ENCODE measurements at places on chromosomes 11 and 22.
A peak's percentile ranks its signal among the peaks of the same experiment; 100 is the strongest.

GRCh38 chr11:19714387-19715363, 2.0 kb downstream of the NAV2 start:
- DNase-seq, result peak; percentile 5

- no peak for DNase-seq
These were observed 90.8 kb downstream of the LUZP2 start for GRCh38 chr11:24587635-24588034.

GRCh38 chr11:19598456-19598855, 114.2 kb upstream of the NAV2 start:
- DNase-seq, result no peak

DNA sequence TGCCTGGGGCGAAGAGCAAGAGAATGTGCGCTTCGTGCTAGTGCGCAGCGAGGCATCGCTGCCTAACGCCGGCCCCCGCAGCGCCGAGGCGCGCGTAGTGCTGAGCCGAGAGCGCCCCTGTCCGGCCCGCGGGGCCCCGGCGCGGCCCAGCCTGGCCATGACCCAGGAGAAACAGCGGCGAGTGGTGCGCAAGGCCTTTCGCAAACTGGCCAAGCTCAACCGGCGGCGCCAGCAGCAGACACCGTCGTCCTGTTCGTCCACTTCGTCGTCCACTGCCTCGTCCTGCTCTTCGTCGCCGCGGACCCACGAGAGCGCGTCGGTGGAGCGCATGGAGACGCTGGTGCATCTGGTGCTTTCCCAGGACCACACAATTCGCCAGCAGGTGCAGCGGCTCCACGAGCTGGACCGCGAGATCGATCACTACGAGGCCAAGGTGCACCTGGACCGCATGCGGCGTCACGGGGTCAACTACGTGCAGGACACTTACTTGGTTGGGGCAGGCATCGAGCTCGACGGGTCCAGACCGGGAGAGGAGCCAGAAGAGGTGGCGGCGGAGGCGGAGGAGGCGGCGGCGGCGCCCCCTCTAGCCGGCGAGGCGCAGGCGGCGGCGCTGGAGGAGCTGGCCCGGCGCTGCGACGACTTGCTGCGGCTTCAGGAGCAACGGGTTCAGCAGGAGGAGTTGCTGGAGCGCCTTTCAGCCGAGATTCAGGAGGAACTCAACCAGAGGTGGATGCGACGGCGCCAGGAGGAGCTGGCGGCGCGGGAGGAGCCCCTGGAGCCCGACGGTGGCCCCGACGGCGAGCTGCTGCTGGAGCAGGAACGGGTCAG, 1.0 kb downstream of the RASSF10 start:
- DNase-seq, result no peak

DNA sequence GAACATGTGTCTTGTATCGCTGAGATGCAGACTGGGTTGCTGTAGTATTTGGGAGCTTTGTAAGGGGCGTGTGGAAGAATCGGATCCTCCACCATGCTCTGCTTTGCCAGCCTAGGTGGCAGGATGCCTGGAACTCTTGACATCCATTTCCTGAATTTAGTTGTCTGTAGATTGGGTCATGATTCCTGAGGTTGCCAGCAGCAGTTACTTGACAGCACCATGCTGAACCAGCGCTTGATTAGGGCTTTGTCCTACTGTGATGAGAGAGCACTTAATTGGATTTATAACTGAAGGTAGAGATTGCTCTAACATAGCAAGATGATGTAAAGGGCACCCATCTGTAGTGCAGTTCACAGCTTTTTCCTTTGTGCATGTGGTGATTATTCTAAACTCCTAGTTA, 75.6 kb upstream of the HORMAD2 start:
- DNase-seq, result no peak

- no peak for DNase-seq
These were observed 93.2 kb upstream of the BMAL1 start for GRCh38 chr11:13184295-13184794.

GRCh38 chr22:39765661-39766060, 127.9 kb downstream of the ENTHD1 start:
- no peak for DNase-seq

DNA sequence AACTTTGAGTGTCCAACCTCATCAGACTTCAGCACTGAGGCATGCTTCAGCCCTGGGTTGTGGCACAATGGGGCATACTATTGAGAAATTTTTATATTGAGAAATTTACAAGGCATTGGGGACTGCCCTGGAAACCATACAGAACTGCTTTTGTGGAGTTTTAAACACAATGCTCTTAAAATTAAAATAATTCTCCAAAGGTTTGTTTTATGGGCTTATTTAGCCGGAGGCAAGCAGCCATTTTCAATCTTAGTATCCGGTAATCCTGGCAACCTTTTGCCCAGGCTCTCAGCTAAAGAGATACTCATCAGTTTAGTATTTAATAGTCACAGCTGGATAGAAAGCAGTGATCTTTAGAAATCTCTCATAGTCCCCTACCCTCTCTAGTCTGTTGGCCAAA, 3.1 kb upstream of the EXPH5 start:
- DNase-seq, result no peak

DNA sequence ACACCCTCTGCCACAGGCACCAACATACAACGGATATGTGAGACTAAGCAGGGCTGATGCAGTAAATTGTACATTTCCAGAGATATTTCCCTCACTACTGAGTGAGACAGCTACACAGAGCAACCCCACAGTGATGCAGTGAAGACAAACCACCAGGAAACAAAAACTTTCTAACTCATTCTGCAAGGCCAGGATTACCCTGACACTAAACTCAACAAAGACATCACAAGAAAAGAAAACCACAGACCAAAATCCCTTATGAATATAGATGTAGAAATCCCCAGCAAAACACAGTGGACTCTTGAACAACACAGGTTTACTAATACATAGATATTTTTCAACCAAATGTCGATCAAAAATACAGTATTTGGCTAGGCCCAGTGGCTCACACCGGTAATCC, 1.5 kb upstream of the SLC7A4 start:
- no peak for DNase-seq

- no peak for DNase-seq
These were observed 818.6 kb downstream of the FAM181B start for GRCh38 chr11:81915045-81915444.

GRCh38 chr22:27501191-27501936, 300.2 kb downstream of the MN1 start:
- no peak for DNase-seq

GRCh38 chr22:37626144-37626543, 13.3 kb upstream of the SH3BP1 start:
- DNase-seq, result no peak

- no peak for DNase-seq
These were observed 7.5 kb upstream of the OR8G1 start for GRCh38 chr11:124233376-124233775.

DNA sequence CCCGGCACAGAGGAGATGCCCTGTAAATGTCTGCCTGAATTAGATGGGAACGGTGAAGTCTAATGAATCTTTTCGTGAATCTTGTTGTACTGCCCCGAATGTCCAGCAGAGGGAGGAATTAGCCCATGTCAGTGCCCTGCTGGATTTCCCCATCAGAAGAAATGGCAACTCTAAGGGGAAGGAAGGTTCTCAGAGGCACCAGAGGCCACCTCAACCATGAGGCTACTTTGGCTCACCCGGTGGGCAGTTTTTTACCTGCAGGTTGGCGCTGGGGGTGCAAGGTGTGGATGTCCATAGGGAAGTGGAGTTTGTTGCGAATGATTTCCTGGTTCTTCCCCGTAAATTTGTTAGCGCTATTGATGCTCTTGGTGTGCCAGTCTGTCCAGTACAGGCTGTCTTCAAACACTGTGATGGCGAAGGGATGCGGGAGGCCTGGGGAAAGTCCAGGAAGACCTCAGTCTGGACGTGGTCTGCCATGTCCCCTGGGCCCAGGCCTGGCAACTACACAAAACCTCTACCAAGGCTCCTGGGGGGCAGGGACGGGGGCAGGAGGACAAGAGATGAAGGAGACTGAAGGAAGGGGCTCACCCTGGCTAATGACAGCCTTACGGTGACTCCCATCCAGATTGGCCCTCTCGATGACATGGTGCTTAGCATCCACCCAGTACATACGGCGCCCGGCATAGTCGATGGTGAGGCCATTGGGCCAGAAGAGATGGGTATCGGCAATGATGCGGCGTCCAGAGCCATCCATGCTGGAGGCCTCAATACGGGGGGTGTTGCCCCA, 28.5 kb downstream of the LRP4 start:
- DNase-seq, result peak; percentile 67

- DNase-seq, result no peak
These were observed 41.3 kb downstream of the XKR3 start for GRCh38 chr22:16783930-16784354.

DNA sequence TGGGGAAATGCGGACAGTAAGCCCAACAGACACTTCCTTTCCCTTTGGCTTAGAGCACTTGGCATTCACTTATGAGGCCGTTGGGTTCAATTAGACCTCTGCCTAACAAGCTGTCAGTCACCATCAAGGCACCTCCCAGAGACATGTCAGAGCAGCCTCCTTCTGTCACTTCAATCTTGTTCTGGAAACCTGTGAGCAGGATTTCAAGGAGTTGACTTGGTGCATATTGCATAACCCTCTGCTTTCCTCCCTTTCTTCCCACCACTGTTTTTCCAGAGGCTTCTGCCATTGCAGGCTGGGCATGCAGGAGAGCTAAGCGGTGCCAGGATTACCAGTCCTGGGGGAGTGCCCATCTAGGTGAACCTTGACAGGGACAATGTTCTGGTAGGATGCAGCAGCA, 484.2 kb upstream of the LRRC4C start:
- DNase-seq, result no peak

- DNase-seq, result no peak
These were observed 119.8 kb upstream of the SORL1-AS1 start for GRCh38 chr11:121572571-121573059.

DNA sequence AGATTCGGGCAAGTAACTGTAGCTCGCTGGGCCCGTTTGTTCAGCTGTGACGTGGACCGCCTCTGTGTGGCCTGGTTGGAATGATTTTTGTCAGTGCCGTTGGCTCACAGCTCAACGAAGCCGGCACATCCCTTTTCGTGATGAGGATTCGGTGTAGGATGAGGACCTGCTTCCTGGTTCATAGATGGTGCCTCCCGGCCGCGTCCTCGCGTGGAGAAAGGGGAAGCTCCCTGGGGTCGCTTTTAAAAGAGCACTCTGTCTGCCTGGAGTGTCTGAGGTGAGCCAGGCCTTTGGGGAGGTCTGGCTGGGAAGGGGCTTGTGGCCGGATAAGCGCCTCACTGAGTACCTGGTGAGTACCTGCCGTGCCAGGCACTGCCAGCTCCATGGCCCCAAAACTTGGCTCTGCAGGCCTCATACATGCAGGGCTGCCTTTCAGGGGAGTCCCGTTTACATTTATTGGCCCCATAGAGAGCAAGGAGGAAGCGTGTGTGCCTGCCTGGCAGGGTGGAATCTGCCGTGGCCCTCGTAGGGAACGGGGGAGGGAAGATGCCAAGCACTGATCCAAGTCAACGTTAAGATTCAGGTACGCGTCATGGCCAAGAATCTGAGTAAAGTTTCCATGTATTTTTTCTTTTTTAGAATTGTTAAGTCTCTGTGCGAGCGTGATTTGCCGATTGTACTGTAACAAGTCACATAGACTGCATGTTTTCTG, 88.4 kb downstream of the ARHGAP8 start:
- no peak for DNase-seq

DNA sequence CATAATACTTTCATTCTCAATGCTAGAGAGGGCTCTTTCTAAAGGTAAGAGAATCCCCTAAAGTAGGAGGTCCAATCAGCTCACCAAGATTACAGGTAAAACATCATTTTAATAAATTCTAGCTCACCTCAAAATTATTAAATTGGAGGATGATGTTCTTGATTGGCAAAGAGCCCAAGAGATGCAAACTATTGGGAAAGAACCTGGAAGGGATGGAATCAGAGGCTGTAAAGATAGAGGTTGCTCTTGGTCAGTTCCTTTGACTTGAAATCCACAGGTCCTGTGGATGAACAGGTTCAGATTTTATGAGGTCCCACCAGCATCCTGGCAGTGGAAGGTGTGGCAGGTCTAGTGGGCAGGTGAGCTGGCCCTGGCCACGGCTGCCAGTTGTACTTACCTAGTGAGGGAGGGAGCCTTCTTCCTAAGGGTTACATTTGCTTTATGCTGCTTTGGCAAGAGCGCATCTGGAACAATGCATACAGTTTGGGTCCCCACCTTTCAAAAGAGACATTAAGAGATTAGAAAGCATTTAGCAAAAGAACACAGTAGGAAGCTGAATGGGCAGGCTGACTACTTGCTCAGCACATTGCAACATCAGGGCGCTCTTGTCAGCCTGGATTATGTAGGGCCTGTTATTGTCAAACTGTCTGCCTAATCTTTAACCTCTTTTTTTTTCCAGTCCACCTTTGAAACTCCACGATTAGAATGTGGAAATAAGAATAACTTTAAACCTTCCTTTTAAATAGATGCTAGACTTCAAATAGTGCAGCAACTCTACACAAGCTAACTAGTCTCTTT, 97.0 kb downstream of the RDX start:
- DNase-seq, result no peak

- DNase-seq, result no peak
These were observed 35.7 kb downstream of the MUC5B start for GRCh38 chr11:1258401-1259075.

DNA sequence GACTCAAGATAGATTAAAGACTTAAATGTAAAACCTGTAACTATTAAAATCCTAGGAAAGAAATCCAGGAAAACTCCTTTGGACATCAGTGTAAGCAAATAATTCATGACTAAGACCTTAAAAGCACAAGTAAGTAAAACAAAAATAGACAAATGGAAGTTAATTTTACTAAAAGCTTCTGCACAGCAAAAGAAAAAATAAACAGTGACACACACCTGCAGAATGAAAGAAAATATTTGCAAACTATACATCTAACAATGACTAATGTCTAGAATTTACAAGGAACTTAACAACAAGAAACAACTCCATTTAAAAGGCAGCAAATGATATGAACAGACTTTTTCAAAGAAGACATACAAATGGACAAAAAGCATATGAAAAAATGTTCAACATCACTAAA, 359.1 kb downstream of the LUZP2 start:
- DNase-seq, result no peak

GRCh38 chr11:45885921-45886721, 670 bp downstream of the MAPK8IP1 start:
- no peak for DNase-seq

DNA sequence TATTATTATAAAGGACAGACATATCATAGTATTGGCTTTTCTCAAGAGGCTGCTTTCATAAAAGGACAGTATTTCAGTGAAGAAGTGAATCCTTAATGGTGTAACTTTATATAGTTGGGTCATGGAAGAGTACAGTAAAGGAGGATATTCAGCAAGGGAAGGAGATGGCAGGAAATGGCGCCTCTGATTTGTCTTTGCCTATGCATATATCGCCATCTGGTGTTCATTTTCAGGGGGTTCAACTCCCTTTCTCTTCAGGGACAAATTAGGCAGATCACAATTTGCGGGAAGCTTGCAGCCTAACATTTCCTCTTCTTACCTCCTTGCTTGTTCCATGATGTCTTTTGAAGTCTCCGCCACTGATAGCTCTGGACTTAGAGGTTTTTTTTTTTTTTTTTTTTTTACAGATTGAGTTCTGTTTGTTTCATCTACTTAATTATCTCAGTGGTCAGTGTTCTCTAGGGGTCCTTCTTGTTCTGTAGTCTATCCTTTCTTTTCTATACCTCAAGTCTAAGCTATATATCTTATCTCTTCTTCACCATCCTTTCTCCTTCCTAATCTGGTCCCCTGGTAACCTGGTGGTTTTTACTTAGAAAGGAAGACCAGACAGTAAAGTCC, 21.8 kb upstream of the RRM1 start:
- no peak for DNase-seq
